ENCODE measurements at places on chromosomes 5 and 9. TPM values are rescaled to one million over a fixed set of nuclear protein-coding genes. Genes with fewer than 3 reads are reported as not detected.

TRMT10B gene
- total RNA-seq = 3.0 TPM

NUTM2G gene
- total RNA-seq = not detected

DNA sequence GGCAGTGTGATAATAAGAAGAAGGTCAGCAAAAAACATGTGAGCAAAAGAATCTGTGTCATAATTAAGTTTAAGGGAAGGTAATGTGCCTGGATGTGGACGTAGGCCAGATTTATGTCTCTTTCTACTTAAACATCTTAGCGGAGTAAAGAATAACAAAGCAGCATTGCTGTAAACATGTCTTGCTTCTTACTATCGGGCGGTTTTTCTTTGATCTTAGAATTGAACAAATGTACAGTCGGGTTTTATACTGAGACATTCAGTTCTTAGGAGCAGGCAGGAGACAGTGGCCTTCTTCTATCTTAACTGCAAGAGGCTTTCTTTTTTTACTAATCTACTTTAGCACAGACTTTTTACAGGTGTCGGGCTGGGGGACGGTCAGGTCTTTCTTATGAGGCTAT, 40.4 kb upstream of the FLT4 start:
- DNase-seq = no peak

GRCh38 chr5:151020304-151021110, at the start of gene GPX3:
Gene GPX3 (plus strand): TSS chr5:151020591. CDS start chr5:151020655, 64 bp downstream.
- peak; percentile 74 for DNase-seq

DNA sequence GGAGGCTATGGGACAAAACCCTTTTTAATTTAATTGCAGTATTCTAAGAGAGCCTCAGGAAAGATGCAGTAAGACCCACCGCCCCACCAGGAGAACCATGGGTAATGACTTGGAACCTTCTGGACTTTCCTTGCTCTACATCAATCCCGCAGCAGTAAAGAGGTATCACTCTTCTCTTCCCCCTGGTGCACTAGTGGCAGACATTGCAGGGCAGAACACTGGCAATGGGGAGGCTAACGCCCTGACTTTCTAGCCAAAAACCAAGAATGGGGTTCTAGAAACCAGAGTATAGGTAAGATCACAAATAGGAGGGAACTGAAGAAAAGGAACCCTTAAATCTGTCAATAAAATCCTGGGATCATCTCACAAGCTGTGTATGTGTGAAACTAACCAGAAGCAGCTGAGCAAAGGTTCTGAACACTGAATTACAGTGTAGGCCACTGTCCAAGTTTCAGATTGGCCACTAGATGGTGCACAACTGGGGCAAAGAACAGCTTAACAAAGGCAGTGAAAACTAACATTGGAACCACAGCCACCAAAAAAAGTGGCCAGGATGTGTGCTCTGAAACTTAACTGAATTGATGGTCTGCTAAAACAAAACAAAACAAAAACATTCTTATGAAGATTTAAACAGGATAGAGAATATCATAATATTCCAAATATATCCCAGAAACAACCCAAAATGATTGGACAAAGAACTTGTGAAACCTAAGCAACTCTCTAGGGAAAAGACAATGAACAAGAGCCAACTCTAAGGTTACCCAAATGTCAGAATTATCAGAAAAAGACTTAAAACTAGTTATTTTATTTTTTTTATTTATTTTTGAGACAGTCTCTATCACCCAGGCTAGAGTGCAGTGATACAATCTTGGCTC, 6.6 kb upstream of the FAM151B start:
- peak; percentile 64 for DNase-seq

DNA sequence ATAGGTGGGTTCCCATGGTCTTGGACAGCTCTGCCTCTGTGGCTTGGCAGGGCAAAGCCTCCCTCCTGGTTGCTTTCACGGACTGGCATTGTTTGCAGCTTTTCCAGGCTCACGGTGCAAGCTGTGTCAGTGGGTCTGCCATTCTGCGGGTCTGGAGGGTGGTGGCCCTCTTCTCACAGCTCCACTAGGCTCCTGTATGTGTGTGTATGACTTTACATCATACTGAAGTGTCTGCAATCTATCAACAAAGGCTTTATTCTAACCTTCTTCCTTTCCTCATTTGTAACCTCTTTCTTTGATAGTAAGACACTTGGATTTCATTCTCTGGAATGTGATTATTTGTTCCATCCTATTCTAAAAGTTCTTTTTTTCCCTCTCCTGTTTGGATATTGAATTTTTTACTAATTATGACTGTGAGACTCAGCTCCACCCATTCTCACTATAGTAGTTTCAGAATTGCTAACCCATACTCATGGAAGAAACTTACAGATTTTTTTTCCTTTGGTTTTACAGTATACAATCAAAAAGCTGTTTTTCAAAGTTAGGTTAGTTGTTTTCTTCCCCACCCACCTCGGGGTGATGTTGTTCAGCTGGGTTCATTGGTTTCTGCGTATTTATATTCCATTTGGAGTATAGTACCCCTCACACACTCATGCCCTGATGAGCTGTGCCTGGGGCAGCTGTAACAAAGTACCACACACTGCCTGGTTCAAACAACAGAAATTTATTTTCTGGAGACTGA, 144.6 kb upstream of the OTULINL start:
- DNase-seq = no peak

GRCh38 chr9:136587944-136588662, 42.3 kb upstream of the NOTCH1 start:
- DNase-seq = no peak

DNA sequence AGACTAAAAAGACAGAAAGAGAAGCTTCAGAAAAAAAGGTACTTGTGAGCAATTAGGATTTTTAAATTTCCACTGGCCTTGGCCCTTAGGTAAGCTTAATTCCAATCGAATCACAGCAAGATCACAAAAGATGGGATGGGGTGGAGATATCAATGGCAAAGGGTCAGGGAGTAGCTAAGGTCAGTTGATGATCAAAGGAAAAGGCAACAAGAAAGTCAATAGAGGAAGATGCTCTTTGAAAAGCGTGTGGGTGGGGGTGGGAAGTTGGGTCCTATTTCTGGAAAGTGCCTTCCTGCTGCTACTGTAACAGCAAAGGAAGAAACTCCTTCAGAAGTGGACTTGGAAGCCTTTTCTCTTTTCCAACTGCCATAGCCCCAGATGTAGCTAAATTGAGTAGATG, 7.3 kb downstream of the C1QTNF3 start:
- DNase-seq = no peak

- DNase-seq = no peak
Observed at GRCh38 chr9:123096987-123097386, 63.5 kb downstream of the GPR21 start.

DNA sequence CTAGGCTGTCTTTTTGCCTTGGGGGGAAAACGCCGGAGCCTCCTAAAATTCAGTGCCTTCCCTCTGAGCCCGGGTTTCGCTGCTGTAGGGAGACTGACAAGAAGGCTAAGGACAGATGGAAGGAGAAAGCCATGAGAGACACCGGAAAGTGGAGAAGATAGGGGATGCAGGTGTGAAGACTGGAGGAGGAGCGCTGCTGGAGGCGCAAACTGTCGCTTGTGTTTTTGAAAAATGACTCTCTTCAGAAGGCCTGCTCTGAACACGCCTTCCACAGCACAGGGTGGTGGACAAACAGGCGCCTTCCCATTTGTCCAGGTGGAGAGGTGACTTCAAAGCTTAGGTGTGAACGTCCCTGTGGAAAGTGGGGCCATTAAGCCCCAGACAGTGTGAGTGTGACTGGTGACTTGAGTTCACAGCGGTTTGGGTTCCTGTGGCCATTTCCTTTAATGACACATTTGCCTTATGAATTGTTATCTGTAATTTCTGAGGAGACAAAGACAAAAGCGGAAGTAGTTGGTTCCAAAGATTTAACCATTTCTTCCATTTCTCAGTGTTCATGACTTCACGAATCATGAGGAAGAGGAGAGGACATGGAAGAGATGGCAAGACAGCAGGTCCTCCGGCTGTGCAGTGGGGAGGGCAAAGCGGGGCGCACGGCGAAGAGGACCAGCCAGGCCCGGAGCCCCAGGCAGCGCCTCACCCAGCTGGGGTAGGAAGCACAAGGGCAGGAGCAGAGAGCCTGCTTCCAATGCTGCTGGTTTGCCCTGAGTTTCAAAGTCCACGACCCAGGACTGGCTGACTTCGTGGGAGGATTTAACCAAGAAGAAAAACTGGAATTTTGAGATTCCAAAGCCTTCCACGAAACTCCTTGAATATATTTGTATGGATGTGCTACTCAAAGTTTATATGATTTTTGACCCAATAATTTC, 27.8 kb upstream of the SEMA4D start:
- DNase-seq = no peak

GRCh38 chr9:96448546-96449170, 1.3 kb upstream of the HABP4 start:
- no peak for DNase-seq

Measured in renal cortical epithelial cell (primary cell).